ENCODE measurements at places on chromosomes 1 and 21.

DNA sequence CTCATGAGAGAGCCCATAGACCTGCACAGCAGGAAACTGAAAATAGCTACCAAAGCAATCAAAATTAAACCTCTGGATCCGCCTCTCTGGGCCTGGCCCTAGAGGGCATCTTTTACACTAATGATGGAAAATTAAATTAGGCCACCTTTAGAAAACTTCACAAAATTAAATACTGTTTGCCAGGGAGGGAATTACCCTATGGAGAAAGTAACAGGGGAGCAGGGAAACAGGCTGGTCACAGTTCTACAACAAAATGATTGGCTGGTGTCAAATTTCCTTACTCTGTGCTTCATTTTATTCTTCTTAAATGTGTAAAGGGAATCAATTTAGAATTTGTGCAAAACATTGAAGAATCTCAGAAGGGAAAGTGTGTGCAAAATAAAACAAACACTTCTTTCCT lies 62.4 kb downstream of the SPATA46 start:
- DNase-seq, result no peak

DNA sequence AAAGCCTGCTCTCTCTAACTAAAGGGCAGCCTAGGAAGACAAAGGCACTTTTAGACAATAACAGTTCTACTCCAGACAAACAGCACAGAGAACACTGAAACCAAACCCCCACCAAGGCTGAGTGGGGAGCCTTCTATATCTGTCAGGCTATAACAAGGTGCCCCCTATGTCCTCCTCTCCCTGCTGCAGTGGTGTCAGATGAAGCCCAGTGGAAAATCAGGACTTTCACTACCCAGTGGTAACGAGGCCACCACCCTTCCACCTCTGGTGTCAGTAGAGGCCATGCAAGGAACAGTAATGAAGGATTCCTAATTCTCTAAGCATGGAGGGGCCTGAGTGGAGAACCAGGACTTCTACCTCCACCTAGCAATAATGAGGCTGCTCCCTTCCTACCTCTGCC lies 83.7 kb downstream of the ZSWIM5 start:
- DNase-seq, result no peak

- no peak for DNase-seq
Observed at GRCh38 chr1:40648200-40648599, 17.3 kb downstream of the RIMS3 start.

DNA sequence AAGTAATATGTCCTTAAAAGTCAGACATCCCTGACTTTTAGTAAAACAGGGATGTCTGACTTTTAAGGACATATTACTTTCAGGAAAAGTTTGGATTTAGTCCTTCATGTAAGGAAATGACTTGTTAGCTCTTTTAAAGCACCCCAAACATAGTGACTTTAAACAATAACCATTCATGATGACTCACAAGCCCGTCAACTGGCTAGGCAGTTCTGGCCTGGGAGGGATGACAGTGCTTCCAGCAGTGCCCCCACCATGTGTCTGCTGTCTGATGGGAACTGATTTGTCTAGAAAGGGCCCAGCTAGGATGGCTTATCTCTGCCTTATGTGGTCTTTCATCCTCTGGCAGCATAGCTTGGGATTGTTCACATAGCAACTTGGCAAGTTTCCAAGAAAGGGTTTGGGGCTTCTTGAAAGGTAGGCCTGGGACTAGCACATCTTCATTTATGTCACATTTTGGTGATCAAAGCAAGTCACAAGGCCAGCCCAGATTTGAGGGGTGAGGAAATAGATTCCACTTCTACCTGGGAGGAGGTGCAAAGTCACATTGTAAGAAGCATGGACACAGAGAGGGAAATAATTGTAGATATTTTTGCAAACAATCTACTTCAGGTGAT lies 143.5 kb downstream of the C1orf94 start:
- no peak for DNase-seq

DNA sequence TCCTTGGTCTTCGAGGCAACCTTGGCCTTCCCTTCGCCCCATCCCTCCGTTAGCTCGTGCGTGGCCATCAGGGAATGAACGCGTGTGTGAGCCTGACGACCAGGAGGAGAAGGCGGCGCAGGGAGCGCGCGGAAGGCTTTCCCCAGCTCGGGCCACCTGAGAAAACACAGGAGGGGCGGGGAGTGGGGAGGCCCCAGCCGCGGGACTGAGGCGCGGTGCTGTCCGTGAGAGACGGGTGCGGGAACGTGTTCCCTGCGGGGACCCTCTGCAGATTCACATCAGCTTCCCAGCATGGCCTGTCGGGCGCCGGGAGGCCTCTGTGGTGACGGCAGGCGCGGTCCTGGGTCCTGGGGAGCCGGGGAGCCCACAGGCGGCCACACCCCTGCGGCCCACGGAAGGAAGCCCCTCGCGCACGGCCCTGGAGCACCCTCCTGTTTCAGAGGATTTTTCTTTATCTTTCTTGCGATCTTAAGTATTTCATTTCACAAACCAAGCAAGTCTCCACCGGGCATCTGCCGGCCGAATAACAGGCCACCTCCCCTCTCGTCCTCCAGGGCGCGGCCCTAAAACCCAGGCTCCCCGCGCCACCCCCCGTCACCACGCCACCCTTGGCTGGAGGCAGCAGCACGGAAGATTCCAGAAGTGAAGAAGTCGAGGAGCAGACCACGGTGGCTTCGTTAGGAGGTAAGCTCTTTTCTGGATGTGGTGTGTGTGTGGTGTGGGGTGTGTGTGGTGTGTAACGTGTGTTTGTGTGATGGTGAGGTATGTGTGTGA lies 66.3 kb downstream of the SLC19A1 start:
- no peak for DNase-seq

- no peak for DNase-seq
Observed at GRCh38 chr21:41509733-41510132, 1.8 kb upstream of the TMPRSS2 start.

All from activated CD4-positive, alpha-beta T cell treated with anti-CD3 and anti-CD28 coated beads, Interleukin-2, amount 50 U/mL, for 48 hours (primary cell).